Fibroblast of mammary gland (primary cell): ENCODE measurements at places on chromosomes 1 and 21.

GRCh38 chr1:17690906-17691634 lies 64.1 kb upstream of the ACTL8 start:
- no peak for DNase-seq

GRCh38 chr1:9281071-9281827 lies 11.4 kb upstream of the SPSB1 start:
- DNase-seq: peak; percentile 63

DNA sequence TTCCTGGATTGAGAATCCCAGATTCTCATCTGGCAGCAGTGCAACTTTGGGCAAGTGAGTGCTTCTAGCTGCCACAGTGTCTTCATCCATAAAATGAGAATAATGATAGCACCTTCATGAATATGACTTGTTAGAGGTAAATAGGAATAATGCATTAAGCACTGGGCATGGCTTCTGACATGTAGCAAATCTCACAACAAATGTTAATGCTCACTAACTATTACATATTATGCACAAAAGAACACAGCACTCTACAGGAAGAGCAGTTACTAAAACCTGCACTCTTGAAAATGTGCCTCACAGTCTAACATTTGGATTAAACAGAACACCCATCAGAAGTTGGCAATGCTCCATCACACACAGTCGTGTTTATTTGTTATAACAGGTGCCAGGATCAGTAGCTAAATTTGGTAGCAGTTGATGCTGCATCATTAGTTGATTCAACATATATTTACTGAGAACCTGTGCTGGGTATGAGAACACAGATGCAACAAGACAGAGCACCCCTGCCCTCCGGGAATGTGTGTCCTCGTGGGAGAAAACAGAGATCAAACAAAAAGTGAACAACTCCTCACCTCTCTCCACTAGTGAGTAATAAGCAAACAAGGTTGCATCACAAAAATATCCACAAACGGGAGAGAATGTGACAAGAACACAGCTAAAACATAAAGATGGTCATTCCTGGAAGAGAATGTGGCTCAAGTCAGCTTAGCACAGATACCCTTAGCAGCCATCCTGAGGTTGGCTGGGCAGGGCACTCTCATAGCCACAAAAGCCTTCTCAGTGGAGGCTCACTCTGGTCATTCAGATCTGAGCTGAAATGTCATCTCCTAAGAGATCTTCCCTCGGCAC lies 26.2 kb upstream of the LBR start:
- DNase-seq: peak; percentile 36

- no peak for DNase-seq
These were observed 61.4 kb downstream of the ALG6 start for GRCh38 chr1:63428815-63429214.

DNA sequence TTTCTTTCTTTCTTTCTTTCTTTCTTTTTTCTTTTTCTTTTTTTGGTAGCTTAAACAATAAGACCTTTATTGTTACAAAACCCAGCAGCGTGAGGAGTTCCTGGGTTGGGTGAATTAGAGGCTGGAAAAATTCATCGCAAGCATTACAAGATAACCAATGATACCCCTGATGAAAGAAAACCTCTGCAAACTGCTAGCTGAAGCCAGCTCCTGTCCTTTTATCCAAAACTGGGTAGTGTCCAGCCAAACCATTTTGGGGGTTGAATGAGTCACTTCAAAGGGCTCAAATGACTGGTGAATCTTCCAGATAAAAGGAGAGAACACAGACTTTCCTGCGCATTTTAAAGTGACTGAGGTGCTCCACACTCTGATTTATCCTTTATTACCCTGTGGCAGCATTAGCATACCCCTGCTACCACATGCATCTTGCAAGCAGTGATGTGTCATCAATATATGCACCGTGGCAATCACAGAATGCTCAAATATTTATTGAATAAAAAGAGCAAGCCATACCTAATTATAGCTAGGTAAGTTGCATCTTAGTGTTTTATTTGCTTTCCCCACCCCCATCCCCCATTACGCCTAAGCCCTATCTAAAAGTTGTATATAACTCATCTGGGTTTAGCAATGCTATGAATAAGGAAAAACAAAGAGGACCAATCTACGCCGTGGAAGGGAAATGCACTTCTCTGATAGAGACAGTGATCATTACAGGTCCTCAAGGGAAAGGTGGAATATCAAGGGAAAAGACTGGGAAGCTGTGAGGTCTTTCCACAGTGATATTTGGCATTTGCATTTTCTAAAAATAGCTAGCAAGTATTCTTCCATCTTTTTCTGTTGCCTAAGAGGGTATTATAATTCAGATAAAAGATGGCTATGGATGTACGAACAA lies 32.4 kb upstream of the CEP350 start:
- DNase-seq: peak; percentile 25

GRCh38 chr1:36715797-36716196 lies 233.1 kb upstream of the CSF3R start:
- no peak for DNase-seq

- DNase-seq: no peak
These were observed 3.0 kb upstream of the SOX13 start for GRCh38 chr1:204069887-204070286.

GRCh38 chr1:14140831-14141401 lies 440.9 kb downstream of the PRDM2 start:
- peak; percentile 4 for DNase-seq

- peak; percentile 87 for DNase-seq
These were observed 97.2 kb downstream of the BCAR3 start for GRCh38 chr1:93584261-93585003.

DNA sequence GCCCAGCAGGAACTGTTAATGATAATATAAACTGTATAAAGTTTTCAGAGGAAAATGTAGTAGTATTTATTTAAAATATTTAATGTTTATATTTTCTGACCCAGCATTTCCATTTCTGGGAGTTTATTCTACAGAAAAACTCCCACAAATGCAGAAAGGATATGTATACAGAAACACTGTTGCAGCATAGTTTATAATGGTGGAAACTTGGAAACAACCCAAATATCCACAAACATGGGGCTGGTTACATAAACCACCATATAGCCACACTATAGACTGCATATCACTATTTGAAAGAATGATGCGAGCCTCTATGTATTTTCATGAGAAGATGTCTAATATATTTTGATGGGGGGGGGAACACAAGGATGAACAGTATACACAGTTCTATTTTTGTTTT lies 31.5 kb upstream of the KCNN3 start:
- no peak for DNase-seq

- peak; percentile 21 for DNase-seq
These were observed 62.7 kb downstream of the CAMK2N1 start for GRCh38 chr1:20423169-20423795.

DNA sequence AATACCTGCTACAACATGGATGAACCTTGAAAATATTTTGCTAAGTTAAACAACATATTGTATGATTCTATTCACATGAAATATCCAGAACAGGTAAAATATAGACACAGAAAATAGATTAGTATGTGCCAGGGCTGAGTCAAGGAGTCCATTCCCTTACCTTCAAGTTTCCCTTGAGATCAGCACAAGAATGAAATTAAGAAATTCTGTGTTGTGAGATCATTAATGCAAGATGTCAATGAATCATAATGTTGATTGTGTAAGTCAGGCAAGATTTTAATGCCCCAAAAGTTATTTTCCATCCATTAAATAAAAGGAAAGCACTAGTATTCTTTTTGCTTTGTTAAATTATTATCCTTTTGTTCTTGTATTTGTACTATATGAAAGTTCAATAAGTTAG lies 139.4 kb downstream of the MRPL39 start:
- DNase-seq: peak; percentile 47

DNA sequence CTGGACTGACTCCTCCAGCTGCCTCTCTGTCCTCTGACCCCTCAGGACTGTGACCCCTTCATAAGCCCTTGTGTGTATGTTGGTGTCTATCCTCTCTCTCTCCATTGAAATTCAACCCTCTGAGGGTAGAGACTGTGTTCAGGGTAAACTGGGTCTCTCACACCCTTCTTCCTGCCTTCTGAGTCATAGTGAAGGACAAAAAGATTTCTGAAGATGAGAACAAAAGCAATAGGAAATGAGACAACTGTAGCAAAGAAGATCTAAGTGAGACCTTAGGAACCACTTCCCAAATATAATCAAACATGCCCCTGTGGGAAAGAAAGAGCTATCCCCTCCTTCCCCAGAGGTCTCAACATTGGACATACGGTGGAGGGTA lies 16.9 kb downstream of the NUAK2 start:
- DNase-seq: no peak

- peak; percentile 27 for DNase-seq
These were observed 6.3 kb downstream of the BACH1 start for GRCh38 chr21:29305068-29305467.

DNA sequence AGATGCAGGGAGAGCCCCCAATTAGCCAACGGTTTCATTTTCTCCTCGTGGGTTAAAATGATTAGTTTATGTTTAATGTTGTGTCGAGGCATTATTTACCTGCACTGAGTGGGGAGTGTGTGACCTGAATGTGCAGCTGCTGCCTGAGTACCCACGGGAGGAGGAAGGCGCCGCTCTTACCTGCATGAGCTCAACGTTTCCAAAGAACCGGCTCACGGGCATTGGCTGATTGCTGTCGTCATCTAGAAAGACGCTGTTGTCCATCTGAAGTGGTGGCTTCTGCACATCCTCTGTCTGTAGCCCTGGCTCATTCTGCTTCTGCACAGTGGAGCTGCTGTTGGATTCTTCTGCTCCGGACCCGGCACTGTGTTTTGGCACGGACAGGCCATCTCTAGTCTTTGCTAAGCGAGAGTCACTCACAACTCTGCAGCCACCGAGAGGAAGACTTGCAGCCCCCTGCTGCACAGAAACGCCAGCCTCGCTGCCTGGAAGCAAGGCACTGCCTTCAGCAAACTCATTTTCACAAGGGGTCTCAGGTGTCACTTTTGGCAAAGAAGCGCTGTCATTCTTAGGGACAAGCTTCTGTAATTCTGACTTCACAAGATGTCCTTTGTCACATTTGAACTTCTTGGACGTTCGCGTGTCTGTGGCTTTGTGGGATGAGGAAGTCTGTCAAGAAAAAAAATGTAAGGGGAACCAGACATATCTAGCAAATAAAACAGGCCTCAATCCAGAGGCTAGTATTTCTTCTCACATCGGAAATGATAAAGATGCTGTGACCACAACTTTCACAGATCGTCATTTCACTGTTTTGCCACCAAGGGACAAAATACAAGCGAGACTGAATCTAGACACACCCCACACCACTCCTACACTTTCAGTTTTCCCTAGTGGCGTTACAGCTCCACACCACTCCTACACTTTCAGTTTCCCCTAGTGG lies 9.4 kb downstream of the C1orf174 start:
- DNase-seq: no peak

DNA sequence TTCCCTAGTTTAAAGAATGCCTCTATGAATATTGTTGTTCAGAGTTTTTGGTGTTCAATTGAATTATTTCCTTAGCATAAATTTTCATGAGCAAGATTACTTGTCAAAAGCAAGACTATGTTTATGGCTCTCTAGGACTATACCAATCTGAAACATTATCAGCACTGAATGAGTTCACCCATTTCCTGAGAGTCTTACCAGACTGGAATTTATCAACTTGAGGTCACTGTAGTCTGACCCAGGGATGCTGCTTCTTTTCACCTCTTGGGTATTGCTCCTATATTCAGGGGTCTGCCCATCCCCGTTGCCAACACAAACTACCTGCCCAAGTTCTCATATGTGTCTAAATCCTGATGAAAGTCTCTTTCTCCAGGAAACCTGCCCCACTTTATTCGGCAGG lies 42.6 kb downstream of the OPTC start:
- peak; percentile 40 for DNase-seq

DNA sequence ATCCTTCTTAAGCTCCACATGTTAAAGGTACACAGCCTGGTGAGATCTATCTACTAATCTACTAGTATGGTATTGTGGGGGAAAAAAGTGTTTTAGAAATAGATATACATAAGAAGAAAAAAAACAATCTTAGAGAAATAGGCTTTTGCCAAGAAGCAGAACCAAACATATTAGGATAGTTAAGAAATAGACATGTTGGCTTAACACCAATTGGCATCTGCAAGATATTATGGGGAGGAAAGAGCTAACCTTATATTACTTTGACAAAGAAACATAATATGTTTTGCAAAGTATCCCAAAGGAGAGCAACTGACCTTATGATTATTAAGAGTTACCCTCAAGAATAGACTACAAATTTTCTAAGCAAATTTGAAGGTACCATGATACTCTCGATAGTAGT lies 202.9 kb downstream of the BRINP3 start:
- DNase-seq: no peak

DNA sequence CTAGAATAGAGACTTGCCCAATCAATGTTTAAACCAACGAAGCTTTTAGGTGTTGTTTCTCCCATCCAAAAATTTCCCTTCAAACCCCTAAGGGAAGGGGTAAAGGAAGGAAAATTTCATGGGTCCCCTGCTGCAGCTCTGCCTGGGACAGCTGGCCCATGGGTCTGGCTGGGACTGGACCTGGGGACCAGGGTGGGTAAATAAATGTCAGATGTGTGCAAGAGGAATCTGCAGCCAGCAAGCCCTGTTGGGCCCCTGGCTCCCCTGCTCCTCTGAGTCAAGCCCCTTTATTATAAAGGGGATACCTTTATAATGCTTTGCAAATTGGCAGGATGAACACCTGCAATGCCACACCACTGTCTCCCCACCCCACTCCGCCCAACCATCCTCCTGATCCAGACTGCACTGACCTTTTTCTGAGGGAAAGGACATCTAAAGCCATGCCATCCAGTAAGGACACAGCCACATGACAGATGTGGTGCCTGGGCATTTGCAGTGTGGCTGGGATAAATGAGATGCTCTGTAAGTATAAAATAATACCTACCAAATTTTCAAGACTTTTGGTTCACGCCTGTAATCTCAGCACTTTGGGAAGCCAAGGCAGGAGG lies 1.9 kb upstream of the TMEM125 start:
- no peak for DNase-seq

DNA sequence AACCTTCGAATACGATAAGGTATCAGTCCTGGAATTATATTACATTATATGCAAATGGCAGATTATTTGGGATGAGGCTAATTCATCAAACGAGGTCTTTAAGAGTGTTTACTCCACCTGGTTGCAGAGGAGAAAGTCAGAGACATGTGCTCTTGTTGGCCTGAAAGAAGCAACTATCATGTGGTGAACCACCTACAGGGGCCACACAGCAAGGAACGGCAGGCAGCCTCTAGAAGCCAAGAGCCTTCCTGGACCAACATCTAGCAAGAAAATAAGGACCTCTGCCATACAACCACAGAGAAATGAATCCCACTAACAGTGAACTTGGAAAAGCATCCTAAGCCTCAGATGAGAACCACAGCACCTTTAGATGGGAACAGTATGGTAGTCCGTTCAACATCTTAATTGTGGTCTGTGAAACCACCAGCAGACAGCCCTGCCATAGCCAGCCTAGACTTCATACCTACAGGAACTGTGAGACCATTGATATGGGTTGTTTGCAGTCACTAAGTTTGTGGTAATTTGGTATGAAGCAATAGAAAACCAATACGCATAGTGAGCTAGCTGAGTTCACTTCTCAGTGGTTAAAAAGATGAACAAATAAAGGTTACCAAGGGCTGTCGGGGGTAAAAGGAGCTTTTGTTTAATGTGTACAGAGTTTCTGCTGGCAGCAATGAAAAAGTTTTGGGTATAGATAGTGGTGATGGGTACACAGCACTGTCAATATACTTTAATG lies 345.7 kb upstream of the RUNX1 start:
- no peak for DNase-seq

- DNase-seq: no peak
These were observed 307.7 kb upstream of the PKN2 start for GRCh38 chr1:88376421-88376820.

- peak; percentile 67 for DNase-seq
These were observed 4.9 kb upstream of the SHISA4 start for GRCh38 chr1:201883786-201884185.
